ENCODE measurements at places on chromosomes 1 and 21. TPM values are rescaled to one million over a fixed set of nuclear protein-coding genes. Genes with fewer than 3 reads are reported as not detected.

PFDN2 gene
- 90.3 TPM for total RNA-seq

GBP4 gene
- not detected for total RNA-seq

NTMT2 gene
- not detected for total RNA-seq

SPOCD1 gene
- 0.08 TPM for total RNA-seq

SLC30A10 gene
- 14.7 TPM for total RNA-seq

ZMYND12 gene
- 0.13 TPM for total RNA-seq

OPTC gene
- not detected for total RNA-seq

DISP3 gene
- total RNA-seq, result 0.13 TPM

SPATA46 gene
- not detected for total RNA-seq

HHIPL2 gene
- 0.53 TPM for total RNA-seq

CD53 gene
- total RNA-seq, result not detected

LCE1D gene
- not detected for total RNA-seq

TMEM69 gene
- total RNA-seq, result 25.4 TPM

PSRC1 gene
- 26.5 TPM for total RNA-seq

LAMC2 gene
- total RNA-seq, result not detected

TMCC2 gene
- total RNA-seq, result 0.21 TPM

PLEKHN1 gene
- total RNA-seq, result 0.21 TPM

PADI3 gene
- total RNA-seq, result not detected

TNFRSF4 gene
- total RNA-seq, result not detected

DOCK7 gene
- total RNA-seq, result 45.7 TPM

CFHR3 gene
- total RNA-seq, result not detected

HMGCS2 gene
- total RNA-seq, result 1.5 TPM

CYP4Z1 gene
- not detected for total RNA-seq

LMX1A gene
- 0.07 TPM for total RNA-seq

BCL2L15 gene
- total RNA-seq, result 0.27 TPM

PDE4B gene
- not detected for total RNA-seq

HENMT1 gene
- total RNA-seq, result not detected

C1QTNF12 gene
- 0.64 TPM for total RNA-seq

RHD gene
- not detected for total RNA-seq

SESN2 gene
- total RNA-seq, result 13.2 TPM

SPRR2G gene
- not detected for total RNA-seq

KRTAP12-2 gene
- total RNA-seq, result not detected

SH3BGRL3 gene
- total RNA-seq, result 12.2 TPM

BCAN gene
- not detected for total RNA-seq

PTPN7 gene
- total RNA-seq, result not detected

RORC gene
- total RNA-seq, result 2.5 TPM

PTGS2 gene
- total RNA-seq, result not detected
